ENCODE measurements at places on chromosomes 6 and 20.

DNA sequence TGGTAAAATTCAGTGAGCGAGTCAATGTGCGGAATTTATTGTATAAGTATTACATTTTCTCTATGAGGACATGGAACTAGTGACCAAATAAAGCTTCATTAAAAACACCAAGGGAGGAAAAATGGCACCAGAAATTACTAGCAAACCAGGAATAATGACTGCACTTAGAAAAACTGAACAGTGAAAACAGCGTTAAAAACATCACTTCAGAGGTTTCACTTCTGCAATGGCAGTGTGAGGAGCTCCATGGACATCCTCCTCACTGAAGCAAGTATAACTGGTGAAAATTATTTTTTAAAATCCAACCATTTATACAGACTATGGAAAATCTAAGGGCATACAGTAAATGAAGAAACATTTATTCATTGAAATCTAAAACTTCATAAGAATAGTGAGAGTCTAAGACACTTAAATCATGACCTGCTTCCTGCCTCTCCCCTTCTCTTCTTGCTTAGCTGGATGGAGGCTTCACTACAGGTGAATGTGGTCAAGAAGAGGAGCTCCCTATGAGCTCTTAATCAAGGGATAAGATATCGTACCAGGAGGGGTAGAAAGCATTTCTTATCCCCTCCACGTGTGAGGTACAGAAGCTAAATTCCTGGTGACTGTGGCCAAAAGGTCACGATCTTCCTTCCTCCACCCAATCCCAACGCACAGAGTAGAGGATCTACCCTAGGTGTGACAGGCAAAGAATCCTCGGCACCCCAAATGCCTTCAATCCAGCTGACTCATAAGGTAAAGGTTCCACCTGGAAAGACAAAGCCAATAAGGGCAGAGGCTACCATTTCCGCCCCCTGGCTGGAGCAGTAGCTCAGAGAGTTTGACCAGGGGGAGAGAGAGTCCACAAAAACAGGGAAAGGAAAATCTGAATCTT is 12.3 kb upstream of the ASF1A start:
- no peaks in the 10 kb centered on the region for H3K27me3 ChIP-seq
- no peak for DNase-seq
- H3K36me3 ChIP-seq, result no peaks in the 10 kb centered on the region

DNA sequence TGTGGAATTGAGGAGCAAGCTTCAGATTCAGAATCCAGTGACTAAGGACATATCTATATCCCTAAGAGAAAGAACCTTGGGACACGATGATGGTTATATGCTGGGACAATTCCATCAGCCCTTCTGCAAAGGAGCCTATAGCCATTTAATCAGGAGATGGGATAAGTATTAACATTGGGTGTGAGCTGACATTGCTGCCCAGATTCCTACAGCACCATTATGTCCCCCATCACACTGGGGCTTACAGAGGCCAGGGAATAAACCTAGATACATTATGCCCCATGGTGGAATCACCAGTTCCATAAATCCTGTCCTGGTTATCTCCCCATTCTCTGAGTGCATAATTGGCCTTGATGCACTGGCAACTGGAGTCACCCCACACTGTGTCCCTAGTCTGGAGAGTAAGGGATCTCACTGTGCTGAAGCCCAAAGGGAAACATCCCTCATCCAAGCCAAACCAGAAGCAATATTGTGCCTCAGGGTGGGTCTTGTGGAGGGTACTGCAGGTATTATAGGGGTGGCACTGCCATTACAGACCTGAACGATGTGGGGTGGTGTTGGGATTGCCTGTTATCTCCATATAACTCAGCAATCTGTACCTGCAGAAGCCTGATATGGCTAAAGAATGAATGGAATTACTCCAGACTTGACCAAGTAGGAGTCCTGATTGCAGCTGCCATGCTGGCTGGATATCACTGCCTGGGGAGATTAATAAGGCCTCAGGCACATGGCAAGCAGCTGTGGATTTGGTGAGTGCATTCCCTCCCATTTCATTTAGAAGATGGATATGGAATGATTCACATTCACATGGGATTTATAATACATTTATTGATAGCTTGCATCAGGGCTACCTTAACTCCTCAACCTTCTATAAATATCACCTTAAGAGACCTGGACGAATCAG is 5.0 kb downstream of the HLA-A start:
- no peak overlapping the region for H3K4me3 ChIP-seq
- H3K36me3 ChIP-seq, result peaks cover 46% of the 10 kb centered on the region
- peaks cover 38% of the 10 kb centered on the region for H3K4me1 ChIP-seq
- DNase-seq, result peak; percentile 48
- H3K27ac ChIP-seq, result no peak overlapping the region

- H3K4me1 ChIP-seq, result no peaks in the 10 kb centered on the region
- peaks cover 2% of the 10 kb centered on the region for H3K27me3 ChIP-seq
- DNase-seq, result no peak
- no peak overlapping the region for H3K4me3 ChIP-seq
- no peak overlapping the region for H3K27ac ChIP-seq
These were observed 125.7 kb upstream of the ARID1B start for GRCh38 chr6:156651486-156651885.

DNA sequence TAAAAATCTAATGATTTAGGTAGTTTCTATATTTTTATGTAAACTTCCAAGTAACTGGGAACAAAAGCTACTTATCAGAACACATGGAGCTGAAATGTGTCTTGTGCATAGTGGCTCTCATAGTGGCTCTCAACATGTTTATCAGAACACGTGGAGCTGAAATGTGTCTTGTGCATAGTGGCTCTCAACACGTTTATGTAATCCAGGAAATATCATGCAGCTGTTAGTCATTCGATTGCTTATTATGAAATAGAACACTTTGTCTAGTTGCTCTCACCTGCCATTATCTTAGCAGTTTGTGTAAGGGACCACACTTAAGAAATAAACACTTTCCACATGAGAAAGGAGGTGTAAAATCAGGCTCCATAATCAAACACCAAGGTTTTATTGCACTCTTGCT is 119.2 kb upstream of the ASCC3 start:
- DNase-seq, result no peak
- no peak overlapping the region for H3K27ac ChIP-seq
- H3K27me3 ChIP-seq, result no peaks in the 10 kb centered on the region

DNA sequence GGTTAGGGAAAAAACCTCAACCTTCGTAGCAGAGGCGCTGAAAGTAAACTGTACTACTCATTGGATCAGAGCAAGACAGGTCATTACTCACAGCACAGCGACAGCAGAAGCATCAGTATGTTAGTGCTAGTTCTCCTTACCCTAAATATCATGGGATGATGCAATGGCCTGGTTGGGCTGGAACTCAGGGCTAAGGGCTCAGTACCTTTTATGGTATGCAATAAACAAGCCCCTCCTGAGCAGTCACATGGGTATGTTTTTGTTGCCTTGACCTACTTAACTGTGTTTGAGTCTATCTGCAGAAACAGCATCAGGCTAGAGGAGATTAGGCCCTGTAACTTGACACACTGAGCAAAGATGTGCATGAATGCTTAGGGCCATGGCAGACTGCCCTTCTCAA is 369.4 kb upstream of the IMPG1 start:
- no peak overlapping the region for H3K4me3 ChIP-seq
- no peaks in the 10 kb centered on the region for H3K36me3 ChIP-seq
- no peaks in the 10 kb centered on the region for H3K27me3 ChIP-seq
- no peak for DNase-seq
- H3K4me1 ChIP-seq, result no peaks in the 10 kb centered on the region
- H3K27ac ChIP-seq, result no peak overlapping the region

DNA sequence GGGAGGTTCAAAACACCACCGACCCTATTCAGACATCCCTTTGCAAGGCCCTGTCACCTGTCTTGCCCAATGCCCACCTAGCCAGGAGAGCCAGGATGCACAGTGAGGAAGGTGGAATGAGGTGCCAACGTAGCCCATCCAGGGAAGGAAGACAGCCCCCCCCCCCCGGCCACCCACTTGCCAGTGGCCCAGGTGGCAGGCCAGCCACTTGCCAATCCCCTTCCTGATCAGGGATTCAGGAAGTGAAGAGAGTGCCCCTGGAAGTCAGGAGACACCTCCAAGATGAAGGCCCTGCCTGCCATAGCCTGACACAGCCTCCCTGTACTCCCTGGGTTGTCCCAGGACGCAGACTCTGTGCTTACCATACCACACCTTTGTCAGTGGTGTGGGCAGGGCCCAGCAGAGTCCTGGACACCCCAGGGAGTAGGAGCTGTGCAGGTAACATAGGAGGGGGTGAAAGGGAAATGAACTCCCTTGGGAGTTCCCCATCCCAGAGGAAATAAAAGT is 54.7 kb downstream of the MRPL14 start:
- peaks cover 11% of the 10 kb centered on the region for H3K27me3 ChIP-seq
- H3K27ac ChIP-seq, result no peak overlapping the region
- no peaks in the 10 kb centered on the region for H3K36me3 ChIP-seq
- DNase-seq, result no peak

- H3K36me3 ChIP-seq, result no peaks in the 10 kb centered on the region
- H3K27me3 ChIP-seq, result no peaks in the 10 kb centered on the region
- no peak overlapping the region for H3K4me3 ChIP-seq
- no peaks in the 10 kb centered on the region for H3K4me1 ChIP-seq
- no peak overlapping the region for H3K27ac ChIP-seq
These were observed 16.4 kb upstream of the QKI start for GRCh38 chr6:163398115-163398514.

GRCh38 chr20:46695892-46696291 is 6.6 kb upstream of the TP53RK start:
- H3K4me1 ChIP-seq, result no peaks in the 10 kb centered on the region
- no peak for DNase-seq
- H3K27me3 ChIP-seq, result peaks cover 3% of the 10 kb centered on the region
- no peaks in the 10 kb centered on the region for H3K36me3 ChIP-seq
- H3K4me3 ChIP-seq, result no peak overlapping the region
